ENCODE measurements at places on chromosomes 3 and 15. TPM values are rescaled to one million over a fixed set of nuclear protein-coding genes. Genes with fewer than 3 reads are reported as not detected.

RARRES1 gene
- total RNA-seq, result 9.8 TPM

SLC28A2 gene
- total RNA-seq, result not detected

STIMATE gene
- total RNA-seq, result 7.7 TPM

ADIPOQ gene
- not detected for total RNA-seq

EOMES gene
- not detected for total RNA-seq

SEMA6D gene
- total RNA-seq, result 2.6 TPM

APOD gene
- not detected for total RNA-seq

DUSP7 gene
- 25.9 TPM for total RNA-seq

DNA sequence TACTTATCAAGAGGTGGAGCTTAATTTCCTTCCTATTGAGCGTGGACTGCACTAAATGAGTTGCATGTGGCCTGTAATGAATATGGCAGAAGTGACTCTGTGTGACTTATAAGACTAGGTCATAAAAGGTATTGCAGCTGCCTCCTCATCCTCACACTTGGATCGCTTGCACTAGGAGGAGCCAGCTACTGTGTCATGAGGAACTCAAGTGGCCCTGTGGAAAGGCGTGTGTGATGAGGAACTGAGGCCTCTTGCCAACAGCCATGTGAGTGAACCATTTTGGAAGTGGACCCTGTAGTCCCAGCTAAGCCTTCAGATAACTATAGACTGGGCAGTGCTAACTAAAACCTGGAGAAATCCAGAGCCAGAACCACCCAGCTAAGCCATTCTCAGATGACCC, 7.1 kb upstream of the SLC30A4 start:
- no peak for DNase-seq

DNA sequence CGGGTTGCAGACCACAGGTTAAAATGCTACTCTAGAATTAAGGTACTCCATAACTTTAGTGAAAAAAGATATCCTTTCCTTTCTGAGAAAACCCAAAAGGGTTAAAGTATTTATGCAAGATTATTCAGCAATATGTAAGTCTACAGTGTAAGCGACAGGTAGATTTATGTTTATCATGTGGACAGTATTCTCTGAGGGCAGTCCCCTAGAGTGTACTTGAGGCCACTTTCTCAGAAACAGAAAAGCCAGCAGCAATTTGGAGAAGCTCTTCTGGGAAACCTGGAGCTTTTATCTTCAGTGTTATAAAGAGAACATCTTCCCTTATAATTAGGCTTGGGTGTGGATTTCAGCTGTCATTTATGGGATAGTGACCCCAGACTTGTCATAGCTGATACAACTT, 8.9 kb downstream of the ST3GAL6 start:
- no peak for DNase-seq

GRCh38 chr15:88490036-88490435, 22.5 kb downstream of the MRPS11 start:
- no peak for DNase-seq

DNA sequence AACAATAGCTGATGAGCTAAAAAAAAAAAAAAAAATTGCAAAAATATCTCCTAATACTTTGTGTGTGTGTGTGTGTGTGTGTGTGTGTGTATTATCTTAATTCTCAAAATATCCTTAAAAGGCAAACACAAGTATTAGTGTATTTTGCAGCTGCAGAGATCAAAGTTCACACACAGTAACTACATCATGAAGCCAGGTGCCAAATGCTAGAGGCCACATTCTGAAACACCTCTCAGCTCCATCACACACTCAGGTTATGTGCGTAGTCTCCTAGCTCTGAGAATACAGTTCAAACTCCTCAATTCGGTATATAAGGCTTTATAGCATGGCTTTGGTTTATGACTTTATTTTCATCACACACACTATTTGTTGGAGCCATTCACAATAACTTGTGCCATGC, 33.5 kb upstream of the PPARG start:
- DNase-seq, result no peak

GRCh38 chr3:48630407-48630806, 4.9 kb downstream of the SLC26A6 start:
- no peak for DNase-seq

- no peak for DNase-seq
Observed at GRCh38 chr3:197750396-197750831, 731 bp downstream of the FYTTD1 start.

- DNase-seq, result no peak
Observed at GRCh38 chr3:131704098-131704497, 201.3 kb upstream of the MRPL3 start.

- no peak for DNase-seq
Observed at GRCh38 chr3:127328421-127328820, 40.6 kb upstream of the PRR20G start.

GRCh38 chr3:144221761-144222160, 250.1 kb downstream of the DIPK2A start:
- no peak for DNase-seq

DNA sequence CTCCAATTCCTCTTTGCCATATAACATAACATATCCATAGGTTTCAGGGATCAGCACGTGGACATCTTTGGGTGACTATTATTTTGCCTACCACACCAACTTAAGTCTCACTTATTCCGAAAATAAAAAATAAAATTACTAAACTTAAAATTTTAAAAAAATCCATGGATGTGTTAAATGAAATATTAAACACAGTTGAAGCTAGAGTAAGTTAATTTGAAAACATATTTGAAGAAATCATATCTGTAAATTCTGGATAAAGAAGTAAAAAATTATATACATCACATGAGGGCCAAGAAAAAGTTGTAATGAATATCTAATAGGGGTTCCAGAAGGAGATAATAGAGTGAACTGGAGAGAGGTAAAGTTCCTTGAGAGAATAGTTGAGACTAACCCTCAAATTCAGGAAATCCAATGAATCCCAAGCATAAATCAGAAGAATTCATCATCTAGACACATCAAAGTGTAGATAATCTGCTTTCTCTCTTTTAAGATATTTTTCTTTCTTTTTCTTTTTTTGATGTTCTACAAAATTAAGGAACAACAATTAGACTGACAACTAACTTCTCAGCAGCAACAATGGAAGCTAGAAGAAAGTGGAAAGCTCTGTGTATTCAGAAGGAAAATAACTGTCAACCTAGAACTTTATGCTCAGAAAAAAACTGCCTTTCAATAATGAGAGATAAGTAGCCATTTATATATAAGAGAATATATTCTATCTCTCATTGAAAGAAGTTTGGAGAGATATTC, 147.4 kb downstream of the ABHD5 start:
- no peak for DNase-seq

DNA sequence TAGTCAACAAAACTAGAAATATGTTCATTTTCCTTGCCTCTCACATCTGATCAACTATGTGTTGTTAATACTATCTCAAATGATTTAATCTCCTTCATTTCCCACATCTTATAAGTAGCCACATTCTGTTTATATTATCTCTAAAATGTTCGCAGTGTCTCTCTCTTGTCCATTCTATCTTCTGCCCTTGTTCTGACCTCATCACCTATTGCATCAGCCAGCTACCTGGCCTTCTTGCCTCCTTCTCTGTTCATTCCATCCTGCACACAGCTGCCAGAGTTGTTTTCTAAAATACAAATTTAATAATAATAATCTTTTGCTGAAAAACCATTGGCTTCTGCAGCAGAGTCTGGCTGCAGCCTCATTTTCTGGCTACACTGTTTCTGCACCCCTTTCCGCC, 75.3 kb upstream of the CCNL1 start:
- no peak for DNase-seq

- no peak for DNase-seq
Observed at GRCh38 chr3:20424086-20424485, 238.1 kb upstream of the SGO1 start.

GRCh38 chr15:34768530-34768929, 13.7 kb upstream of the GJD2 start:
- no peak for DNase-seq

DNA sequence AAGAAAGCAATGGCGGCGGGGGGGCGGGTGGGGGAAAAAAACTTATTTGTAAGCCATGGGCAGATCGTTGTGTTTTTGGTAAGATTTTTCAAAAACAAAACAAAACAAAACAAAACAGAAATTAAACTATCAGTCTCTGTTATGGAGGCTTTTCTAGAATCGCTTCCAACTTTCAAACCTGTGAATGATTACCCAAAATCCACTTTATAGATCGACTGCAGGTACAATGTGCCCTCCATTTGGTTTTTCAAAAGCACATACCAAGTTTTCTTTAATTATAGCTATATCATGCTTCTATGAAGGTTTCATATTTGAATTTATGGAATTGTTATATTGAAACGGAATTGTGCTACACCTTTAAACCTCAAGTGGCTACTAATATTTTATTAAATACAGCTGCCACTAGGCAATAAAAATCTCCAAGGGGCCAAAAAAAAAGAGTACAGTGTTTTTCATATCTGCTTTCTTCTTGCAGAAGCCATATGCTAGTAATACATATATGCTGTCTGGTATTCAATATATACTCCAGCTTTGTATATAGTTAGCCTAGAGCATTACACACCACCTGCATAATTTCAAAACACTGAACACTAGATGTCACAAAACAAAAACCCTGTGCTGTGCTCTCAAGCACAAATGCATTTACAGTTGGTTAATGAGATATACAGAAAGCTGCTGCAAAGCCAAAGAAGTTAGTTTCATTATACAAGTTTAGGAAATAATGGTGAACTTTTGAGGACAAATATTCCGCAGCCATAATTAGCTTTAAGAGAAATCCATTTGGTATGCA, 683.8 kb upstream of the NR2F2 start:
- no peak for DNase-seq

DNA sequence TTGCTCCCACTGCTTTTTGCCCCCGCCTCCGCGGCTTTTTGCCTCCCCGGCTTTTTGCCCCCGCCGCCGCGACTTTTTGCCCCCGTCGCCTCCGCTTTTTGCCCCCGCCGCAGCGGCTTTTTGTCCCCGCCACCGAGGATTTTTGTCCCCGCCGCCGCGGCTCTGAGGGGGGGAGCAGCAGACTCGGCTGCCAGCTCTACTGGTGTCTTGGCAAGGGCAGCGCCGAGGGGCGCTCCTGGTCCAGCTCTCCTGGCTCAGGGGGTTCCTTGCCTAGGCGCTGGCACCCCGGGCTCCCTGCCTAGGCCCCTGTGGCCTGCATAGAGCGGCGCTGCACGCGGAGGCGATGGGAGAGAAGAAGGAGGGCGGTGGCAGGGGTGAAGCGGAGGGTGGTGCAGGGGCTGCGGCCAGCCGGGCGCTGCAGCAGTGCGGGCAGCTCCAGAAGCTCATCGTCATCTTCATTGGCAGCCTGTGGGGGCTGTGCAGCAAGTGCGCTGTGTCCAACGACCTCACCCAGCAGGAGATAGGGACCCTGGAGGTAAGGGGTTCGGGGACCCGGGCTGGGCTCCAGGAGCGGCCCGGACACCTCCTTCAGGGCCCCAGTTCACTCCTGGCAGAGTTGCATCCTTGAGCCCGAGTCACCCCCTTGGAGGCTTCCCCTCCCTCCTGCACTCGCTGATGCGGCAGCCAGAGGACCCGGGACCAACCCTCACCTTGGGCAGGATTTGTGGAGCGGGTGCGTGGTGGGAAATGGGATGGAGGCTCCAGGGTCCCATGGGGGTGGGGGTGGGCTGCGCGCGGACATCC, 642.4 kb downstream of the GOLGA6L6 start:
- no peak for DNase-seq

DNA sequence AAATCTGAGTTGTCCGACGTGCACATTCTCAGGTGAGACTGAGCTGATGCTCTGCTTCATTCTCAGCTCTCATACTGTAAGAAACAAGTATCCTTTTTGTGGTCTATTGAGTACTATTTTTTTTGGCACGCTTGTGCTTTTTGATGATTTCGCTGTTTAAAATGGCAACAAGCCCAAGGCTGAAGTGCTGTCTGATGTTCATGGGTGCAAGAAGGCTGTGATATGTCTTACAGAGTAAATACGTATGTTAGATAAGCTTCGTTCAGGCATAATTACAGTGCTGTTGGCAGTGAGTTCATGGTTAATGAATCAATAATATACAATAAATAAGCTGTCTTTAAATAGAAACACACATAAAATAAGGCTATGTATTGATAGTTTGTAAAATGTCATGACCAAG, 27.2 kb downstream of the AQR start:
- DNase-seq, result no peak

DNA sequence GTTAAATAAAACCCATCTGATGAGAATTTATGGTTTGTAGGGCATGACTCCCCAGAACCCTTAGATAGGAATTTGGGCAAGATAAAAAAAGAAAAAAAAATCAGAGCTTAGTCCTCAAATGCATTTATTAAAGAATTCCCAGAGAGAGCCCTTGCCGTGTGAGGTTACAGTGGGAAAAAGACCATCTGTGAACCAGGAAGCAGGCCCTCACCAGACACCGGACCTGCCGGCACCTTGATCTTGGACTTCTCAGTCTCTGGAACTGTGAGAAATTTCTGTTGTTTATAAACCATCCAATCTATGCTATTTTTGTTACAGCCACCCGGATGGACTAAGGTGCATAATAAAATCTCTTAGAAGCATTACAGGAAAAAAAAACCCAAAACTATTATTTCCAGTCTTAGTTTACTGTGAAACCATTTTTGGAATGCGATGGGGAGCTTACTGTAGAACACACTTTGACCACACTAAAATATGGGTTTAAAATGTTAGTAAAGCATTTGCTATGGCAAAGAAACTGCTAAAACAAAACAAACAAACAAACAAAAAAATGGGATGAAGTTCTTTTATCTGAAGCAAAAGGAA, 72.2 kb downstream of the LEKR1 start:
- no peak for DNase-seq
